ENCODE measurements at places on chromosomes 2 and 18. TPM values are rescaled to one million over a fixed set of nuclear protein-coding genes. Genes with fewer than 3 reads are reported as not detected.

DNA sequence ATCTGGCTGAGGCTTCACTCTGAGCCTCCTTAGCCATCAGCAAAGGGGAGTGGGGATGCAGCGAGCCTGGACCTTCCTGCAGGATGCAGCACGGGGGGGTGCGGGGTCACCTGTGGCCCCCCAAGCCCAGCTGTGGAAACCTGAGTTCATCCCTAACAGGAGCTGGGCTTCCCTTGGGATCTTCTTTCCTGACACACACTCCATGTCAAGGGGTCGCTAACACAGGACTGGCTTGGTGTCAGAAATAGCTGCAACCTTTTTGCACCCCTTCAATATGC is 174.7 kb downstream of the RTP5 start:
- no peak for DNase-seq

DNA sequence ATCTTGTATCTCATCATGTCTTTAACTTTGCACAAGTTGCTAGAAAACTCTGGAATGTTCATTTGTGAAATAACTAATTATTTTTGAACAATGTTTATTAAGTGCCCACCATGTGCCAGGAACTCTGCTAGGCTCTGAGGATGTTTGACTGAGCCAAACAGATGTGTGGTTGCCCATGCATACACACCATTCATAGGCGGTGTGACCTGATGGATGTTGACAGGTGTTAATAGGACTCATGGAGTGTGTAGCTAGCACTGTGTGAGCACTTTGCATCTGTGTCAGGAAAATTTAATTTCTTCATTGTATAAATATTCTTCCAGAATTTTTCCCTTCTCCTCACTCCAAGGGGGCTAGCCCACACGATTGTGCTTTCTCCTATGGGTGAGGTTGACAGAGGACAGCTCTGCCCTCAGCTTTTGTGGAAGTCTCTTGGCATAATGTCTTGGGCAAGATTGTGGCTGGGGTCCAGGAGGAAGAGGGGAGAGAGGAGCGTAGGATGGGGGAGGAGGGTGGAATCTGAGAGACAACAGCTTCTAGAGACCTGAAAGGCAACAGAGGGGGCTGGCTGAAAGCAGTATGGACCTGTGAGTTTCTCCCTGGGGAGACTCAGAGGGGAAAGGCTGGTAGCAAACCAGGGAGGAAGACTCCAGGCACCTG is 214.6 kb upstream of the CXCR4 start:
- no peak for DNase-seq

- peak; percentile 60 for DNase-seq
Observed at GRCh38 chr18:10015941-10016819, 102.4 kb downstream of the VAPA start.

DNA sequence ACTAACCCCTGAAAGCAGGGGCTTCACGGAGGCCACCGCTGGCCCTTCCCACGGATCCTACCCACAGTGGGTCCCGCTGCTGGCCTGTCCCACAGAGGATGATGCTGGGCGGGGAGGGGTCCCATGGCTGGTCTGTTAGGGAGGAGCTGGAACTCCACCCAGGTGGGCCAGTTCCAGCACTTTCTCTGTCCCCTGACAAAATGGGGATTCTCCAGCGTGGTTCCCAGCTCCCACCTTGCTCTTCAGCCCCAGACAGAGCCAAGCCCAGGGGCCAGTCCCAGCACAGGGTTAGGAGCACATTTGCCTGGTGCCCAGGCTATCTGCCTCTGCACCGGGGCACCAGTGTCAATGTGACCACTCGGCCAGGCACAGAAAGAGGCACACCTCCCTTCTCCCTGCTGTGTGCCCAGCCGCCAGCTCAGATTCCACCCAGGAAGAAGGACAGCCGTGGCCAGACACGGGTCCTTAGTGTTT is 50.0 kb downstream of the ANKMY1 start:
- peak; percentile 80 for DNase-seq

DNA sequence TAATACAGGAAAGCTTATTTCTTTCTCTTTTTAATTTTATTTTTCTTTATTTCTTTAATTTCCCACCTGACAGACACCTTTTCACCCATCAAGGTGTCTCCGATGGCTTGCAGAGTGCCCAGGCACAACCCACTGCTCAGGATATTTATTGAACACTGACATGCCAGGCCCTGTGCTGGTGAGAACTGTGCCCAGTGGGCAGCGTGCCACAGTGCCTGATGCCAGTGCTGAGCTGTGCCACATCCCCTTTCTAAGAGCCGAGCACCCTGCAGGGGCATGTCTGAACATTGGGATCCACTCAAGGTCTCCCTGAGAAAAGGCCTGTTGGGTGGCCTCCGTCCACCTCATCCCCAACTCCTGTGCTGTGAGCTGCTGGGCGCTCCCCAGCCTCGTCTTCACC is 158.6 kb upstream of the RAB6C start:
- DNase-seq, result no peak

DNA sequence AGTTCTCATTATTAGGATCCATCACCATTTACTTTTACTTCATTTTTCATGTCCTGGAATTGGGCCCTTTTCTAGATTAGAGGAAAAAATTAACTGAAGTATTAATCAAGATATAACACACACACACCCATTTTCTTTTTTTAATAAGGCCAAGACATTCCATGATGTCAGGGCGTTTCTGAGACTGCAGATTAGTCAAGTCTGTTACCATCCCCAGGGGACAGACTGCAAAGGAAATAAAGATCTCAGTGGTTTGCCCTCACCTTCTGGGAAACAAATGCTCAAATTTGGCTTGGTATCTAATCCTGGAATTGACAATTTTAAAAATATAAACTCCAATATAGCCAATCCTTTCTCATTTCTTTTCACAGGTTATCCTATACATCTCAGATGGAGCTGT is 27.4 kb downstream of the RMP24 start:
- DNase-seq, result no peak

DNA sequence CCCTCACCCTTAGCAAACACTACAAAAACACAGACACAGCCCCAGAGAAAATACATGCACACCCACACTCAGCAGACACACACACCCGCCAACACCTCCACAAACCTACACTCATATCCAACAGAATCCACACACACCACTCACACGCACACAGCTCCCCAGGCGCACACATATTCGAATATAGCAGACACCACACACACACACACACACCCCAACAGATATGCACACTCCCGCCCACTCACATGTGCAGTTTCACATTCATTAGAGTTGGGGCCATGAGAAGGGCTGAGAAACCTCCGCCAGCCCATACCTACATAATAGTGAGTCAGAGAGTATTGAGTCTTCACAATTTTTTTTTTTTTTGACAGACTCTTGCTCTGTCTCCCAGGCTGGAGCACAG is 29.4 kb upstream of the NOTO start:
- peak; percentile 47 for DNase-seq

Gene INO80D
- 22.1 TPM for total RNA-seq

Gene SH3RF3
- 20.4 TPM for total RNA-seq

Gene ARL6IP6
- 8.8 TPM for total RNA-seq

Gene SAG
- total RNA-seq, result not detected

Gene NCKAP1
- 127 TPM for total RNA-seq

Gene ASTL
- not detected for total RNA-seq

Gene CMPK2
- total RNA-seq, result 8.7 TPM

Gene FHOD3
- total RNA-seq, result 5.4 TPM
